Vein endothelial cell (primary cell): ENCODE measurements at places on chromosomes 3 and 15. TPM values are rescaled to one million over a fixed set of nuclear protein-coding genes. Genes with fewer than 3 reads are reported as not detected.

MUC20 gene
- total RNA-seq: 0.38 and 2.0 TPM in 2 replicates

PIGZ gene
- total RNA-seq: 6.0 and 6.2 TPM in 2 replicates

C2CD4A gene
- total RNA-seq: 0.98 and 1.2 TPM in 2 replicates

TMEM108 gene
- 0.10 and 0.33 TPM in 2 replicates for total RNA-seq

SYNPR gene
- total RNA-seq: not detected in 2 replicates

TBL1XR1 gene
- total RNA-seq: 117 and 127 TPM in 2 replicates

MUC4 gene
- total RNA-seq: not detected in 2 replicates

KBTBD8 gene
- 3.3 and 3.5 TPM in 2 replicates for total RNA-seq

UTS2B gene
- 0.33 and 0.38 TPM in 2 replicates for total RNA-seq

ADAMTS7 gene
- total RNA-seq: 40.9 and 43.8 TPM in 2 replicates

ITIH3 gene
- not detected in 2 replicates for total RNA-seq

TRIM59 gene
- total RNA-seq: 19.9 and 26.4 TPM in 2 replicates

AP3B2 gene
- total RNA-seq: 0.96 TPM in 1 of 2 replicates, not detected in the other

CLDN11 gene
- 698 and 1,051 TPM in 2 replicates for total RNA-seq

TYRO3 gene
- 7.8 and 9.3 TPM in 2 replicates for total RNA-seq

SCN11A gene
- under 0.01 and 0.10 TPM in 2 replicates for total RNA-seq
